ENCODE measurements at places on chromosomes 1 and 21.
A peak's percentile ranks its signal among the peaks of the same experiment; 100 is the strongest.

- DNase-seq, result no peak
Observed at GRCh38 chr1:1436630-1437032, 1.1 kb downstream of the VWA1 start.

GRCh38 chr1:234044079-234044478 lies 139.6 kb downstream of the SLC35F3 start:
- DNase-seq, result no peak

GRCh38 chr1:90347366-90347765 lies 352.5 kb downstream of the ZNF326 start:
- no peak for DNase-seq

- DNase-seq, result peak; percentile 58
Observed at GRCh38 chr1:204074274-204075138, 1.6 kb downstream of the SOX13 start.

DNA sequence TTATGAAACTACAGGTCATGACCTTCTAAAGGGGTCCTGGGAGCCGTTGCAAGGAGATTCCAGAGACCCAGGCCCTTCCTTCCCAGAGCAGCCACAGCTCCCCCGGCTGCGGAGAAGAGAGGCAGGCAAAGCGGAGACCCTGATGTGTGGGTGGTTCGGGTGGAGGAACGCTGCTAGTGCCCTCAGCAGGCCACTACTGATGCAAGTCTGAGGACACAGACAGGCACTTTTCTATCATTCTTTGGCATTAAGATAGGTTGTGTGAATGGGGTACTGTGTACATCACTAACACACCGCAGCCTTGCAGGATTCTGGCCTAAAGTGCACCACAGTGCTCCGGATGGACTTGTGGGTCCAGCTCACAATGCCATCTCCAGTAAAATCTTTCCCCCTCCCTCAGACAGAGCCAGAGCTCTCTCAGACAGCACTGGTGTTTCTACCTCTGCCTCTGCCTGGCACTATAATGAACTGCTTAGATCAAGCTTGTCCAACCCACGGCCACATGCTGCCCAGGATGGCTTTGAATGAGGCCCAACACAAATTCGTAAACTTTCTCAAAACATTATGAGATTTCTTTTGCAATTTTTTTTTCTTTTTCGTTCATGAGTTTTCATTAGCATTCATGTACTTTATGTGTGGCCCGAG lies 121.4 kb downstream of the TGFBR3 start:
- DNase-seq, result no peak

DNA sequence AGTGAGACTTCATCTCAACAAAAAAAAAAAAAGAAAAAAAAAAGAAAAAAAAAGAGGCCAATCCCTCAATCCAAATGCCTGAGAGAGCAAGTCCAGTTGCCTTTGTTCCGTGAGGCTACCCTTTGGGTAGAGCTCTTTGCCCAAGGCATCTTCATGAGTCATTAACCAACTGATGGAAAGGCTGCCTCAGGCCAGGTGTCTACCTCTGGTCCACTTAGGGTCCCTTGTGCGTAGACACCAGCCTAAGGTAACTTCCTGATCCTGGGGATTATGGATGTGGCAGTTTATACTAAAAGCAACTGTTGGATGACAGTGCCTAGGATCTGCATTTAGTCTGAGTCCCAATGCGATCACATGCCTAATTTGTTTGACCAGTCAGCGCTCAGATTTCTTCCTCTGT lies 20.7 kb upstream of the ZNF326 start:
- DNase-seq, result no peak

GRCh38 chr1:221643404-221644144 lies 98.3 kb downstream of the DUSP10 start:
- no peak for DNase-seq

GRCh38 chr1:184380468-184380867 lies 6.4 kb upstream of the C1orf21 start:
- no peak for DNase-seq

GRCh38 chr21:16983420-16983819 lies 529.4 kb upstream of the CXADR start:
- DNase-seq, result no peak

DNA sequence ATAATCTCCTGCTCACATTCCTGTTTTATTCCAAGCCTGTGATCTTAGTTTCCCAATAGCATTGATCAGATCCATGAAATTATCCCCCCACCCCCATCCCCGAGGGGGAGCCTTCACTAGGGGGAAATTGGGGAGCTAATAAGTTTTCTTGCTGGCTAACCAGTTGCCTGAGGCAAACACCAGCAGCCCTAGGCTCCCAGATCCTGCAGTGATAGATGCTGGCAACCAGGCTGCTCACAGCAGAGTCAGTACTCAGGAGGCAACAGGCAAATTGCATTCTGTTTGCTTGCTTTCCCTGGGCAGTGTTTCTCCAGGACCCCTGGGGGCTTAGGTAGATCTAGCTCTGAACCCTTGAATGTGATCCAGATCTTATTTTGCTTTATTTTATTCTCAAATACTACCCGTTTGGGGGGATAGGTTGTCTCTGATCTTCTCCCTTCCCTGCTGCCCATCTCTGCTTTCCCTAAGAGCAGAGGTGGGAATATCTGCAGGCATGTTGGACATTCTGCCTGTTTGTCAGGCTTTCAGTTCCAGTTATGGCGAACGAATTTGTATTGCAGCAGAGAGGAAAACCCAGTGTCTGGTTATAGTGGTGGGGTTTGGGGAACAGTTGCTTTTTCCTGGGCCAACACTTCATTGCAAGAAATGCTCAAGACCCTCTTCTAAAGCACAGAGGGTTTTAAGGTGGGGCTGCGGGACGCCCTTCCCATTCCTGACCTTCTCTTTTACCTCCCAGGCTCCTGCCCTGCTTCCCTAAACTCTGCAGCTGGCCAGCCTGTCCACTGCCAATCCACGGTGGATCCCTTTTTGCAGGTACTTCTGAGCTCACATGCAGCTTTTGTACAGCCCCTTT lies 289.8 kb upstream of the PLXNA2 start:
- DNase-seq, result no peak

- no peak for DNase-seq
Observed at GRCh38 chr1:245938046-245938435, 569.0 kb downstream of the SMYD3 start.

DNA sequence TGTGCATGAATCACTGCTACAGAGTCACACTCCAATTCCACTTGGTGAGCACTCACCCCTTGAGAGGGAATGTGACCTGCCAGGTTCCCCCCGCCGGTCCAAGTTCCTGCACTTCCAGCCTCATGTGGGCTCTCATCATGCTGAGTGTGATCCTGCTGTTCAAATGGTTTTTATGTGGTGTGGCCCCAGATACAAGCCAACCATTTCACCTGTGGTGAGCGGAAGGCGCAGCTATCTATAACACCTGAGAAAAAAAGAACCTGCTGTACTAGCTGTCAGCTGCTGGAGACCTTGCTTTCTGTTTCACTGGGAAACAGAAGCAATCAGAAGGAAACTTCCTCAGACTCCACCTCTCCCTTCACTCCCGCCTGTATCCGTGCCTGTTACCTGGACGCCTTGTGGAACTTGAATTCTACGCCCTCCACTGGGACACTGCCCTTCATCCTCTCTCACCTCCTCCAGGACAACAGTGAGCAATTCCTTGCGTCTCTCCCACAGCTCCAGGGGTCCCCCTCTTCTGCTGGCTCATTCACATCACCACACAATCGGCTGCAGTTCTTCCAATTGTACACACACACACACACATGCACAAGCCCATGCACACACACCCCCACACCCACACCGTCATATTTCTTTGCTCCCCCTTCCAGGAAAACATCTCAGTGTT lies 64.4 kb upstream of the RPL11 start:
- no peak for DNase-seq

DNA sequence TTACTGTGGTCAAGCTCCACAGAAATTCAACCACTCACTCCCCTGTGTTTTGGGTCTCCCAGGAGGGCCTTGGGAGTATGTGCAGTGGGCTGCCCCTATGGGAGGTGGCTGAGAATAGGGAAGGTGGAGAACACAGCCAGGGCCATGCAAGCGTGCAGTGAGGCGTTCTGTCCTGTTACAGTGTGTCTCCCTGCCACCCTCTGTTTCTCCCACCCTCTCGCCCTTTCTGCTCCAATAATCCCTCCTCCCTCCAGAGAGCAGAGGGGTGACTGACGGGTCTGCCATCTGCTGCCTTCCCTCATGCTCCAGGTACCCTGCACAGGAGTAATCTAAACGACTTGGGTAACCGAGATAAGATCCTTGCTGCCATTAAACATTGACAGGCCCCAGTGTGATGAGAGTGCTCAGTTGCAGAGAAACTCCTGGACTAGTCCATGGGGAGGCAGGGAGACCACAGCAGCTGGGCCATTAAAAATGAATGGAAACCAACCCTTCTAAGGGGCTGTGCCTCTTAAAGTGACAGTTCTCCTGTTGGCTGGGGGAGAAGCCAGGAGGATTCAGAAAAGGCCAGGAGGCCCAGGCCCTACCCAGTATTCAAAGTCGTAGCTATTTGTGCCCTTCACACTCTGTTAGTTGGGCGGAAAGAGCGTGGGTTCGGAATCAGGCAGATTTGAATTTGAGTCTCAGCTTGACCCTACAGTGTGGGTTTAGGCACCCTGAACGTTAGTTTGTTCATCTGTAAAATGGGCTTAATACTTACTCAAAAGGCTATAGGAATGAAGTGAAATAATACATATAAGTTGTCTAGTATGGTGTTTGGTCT lies 22.4 kb upstream of the BTG2 start:
- DNase-seq, result no peak

- no peak for DNase-seq
Observed at GRCh38 chr1:8028571-8028910, 2.4 kb upstream of the ERRFI1 start.

DNA sequence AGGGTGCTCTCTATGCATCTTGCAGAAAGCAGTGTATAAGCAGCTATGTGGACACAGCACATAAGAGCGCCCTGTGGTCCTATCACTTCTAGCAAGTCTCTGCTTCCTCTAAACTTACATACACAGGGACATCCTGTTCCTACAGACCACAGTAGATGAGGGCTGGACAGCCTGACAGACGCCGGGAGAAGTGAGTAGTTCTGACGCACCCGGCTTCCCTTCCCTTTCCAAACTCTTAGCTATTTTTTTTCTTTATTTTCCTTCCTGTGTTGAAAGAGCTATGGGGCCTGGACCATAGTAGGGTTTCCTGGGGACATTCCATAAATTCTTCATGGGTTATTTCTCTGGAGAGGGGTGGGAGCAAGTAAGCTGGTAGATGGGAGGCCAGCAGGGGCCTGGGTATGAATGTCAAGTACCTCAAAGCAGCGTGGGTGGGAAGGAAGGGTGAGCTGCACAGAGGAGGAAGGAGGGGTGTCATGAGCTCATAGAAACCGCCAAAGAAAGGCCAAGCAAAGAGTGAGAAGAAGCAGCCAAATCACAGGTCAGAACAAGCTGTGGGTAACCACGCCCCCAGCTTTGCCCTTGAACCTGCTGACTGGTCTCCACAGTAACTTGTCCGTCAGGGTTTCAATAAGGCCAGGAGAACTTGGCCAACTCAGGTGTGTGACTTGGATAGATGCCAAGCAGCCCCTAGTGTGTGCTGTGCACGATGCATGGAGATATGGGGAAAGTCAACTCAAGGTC lies 36.6 kb downstream of the PLXNA2 start:
- DNase-seq, result no peak

DNA sequence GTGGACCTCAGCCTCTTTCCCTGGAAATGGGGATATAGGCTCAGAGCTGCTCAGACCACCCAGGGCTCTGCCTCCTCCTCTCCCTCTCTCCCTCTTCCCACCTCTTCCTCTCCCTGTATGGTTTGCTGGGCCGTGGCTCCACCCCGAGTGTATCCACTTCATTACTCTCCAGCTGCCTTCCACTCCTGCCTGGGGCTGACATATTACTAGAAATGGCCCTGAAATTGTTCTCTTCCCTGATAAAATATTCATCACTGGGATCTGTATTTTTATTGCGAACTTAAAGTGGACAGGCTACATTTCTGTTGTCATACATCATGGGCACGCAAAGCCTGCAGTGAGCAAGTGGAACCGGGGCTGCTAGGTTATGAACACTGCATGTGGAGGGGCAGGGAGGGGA lies 225.0 kb downstream of the HHAT start:
- no peak for DNase-seq

DNA sequence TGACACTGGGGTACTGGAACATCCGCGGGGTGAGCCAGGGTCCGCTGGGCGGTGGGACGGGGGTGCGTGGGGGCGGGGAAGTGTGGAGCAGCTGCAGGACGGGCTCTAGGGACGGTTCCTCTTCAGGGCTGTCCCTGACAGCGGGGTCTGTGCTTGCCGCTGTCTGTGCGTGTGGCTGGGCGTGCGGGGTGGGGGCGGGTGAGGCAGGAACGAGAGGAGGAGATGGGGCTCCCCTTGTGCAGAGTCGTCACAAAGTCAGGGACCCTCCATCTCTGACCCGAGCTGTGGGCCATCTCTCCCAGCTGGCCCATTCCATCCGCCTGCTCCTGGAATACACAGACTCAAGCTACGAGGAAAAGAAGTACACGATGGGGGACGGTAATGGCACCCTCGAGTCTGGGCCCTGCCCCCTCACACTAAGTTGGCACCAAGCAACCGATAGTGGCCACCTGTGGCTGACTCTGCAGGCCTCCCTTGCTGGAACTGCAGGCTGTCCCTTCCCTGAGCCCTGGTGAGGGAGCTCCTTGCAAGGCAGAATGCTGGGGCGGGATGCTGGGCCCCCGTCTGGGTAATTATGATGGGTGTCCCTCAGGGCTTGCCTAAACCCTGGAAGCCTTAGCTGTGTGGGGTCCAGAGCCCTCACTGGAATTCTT lies 392 bp downstream of the GSTM2 start:
- DNase-seq, result no peak

GRCh38 chr1:61853583-61853982 lies 111.3 kb downstream of the PATJ start:
- DNase-seq, result no peak

DNA sequence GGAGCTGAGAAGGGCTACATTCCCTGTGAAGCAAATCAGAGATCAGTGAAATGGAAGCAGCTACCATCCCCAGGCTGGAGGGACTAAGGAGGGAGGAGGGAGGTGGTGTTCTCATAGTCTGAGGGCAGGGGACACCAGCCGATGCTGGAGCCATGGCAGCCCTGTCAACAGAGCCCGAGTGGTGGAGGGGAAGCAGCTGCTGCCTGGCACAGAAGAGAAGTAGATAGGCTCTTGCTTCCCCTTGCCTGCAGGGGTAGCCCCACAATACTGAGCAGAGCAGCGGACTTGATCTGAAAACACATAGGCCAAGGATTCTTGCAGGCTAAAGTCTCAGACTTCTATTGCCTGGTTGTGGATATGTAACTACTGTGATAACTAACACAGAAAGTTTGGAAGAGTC lies 255.1 kb downstream of the FGGY start:
- DNase-seq, result peak; percentile 1

GRCh38 chr1:183193963-183194525 lies 8.0 kb downstream of the LAMC2 start:
- DNase-seq, result no peak

DNA sequence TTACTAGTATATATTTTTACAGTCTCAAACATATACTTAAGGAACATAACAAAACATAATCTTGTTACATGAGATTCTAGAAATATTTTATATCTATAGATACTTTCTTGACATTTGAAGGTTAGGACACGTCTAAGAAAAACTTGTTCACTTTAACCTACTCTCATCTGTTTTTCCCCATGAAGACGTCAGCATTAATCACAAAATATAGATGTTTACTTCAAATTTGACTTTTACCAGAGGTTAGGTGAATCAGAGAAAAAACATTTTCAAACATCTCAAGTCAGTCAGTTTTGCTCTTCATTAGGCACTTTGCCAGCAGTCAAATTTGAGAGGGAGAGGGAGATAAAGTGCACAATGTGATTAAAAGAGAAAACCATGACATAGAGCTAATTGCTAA lies 47.7 kb downstream of the BRINP3 start:
- no peak for DNase-seq

Measured in nucleus accumbens (tissue), 56 donors.